Breast epithelium (tissue), 4 donors: ENCODE measurements at places on chromosomes 2 and 18. TPM values are rescaled to one million over a fixed set of nuclear protein-coding genes. Genes with fewer than 3 reads are reported as not detected.

DNA sequence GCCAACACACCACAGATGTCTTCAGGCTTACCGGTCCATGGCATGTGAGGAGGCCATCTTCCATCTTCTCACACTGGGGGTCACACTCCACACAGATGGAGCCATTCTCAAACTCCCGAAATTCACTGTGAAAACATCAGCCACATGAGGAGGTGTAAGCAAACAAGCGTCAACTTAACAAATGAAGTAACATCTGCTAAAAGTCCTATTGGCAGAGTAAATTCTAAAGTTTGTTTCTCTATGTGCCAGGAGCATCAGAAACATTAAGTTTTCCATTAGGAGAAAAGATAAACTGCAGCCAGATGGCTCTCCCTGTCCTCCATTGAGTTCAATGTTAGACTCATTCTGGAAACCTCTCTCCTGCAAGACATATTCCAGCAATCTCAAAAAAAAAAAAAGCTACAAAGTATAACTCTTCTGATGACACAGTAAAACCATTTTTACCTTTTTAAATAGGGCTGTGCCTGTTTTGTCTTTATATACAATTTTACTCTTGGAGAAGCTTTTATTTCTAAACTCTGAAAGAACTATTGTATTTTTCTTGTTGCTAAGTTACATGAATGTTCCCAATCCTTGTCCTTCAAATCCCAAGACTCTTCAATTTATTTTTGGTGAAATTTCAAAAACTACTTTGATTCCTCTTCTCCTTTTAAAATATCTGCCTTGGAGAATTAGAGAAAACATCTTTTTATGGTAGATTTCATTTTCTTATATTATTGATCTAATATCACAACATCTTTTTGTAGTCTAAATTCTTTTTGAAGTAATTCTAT, 865.3 kb downstream of the ERBB4 start:
- H3K27ac ChIP-seq: no peak overlapping the region
- H3K4me1 ChIP-seq: no peaks in the 10 kb centered on the region
- H3K27me3 ChIP-seq: no peaks in the 10 kb centered on the region
- no peak overlapping the region for H3K4me3 ChIP-seq

- no peaks in the 10 kb centered on the region for H3K36me3 ChIP-seq
- H3K4me3 ChIP-seq: no peak overlapping the region
- no peak for DNase-seq
- no peak overlapping the region for H3K27ac ChIP-seq
- H3K27me3 ChIP-seq: no peaks in the 10 kb centered on the region
Measured at GRCh38 chr2:66559672-66560071, 124.7 kb downstream of the MEIS1 start.

GRCh38 chr2:17589406-17590035, 49.0 kb downstream of the VSNL1 start:
- H3K36me3 ChIP-seq: no peaks in the 10 kb centered on the region
- no peaks in the 10 kb centered on the region for H3K4me1 ChIP-seq
- no peak for DNase-seq
- H3K27ac ChIP-seq: no peak overlapping the region
- no peak overlapping the region for H3K4me3 ChIP-seq
- no peaks in the 10 kb centered on the region for H3K27me3 ChIP-seq

DNA sequence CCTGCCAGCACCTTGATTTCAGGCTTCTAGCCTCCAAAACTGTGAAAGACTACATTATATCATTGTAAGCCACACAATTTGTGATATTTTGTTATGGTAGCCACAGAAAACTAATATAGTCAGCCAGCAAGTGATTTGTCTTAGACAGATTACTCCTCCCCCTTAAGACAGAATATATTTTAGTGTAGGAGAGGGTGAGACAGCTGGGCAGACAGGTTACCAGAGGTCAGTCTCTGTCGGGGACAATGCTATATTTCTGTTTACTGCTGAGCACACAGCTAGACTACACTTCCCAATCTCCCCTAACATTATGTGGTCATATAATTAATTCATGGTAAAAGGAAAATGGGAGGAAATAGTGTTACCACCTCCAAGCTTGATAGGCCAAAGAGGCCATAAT, 185.8 kb upstream of the PIK3C3 start:
- no peaks in the 10 kb centered on the region for H3K27me3 ChIP-seq
- DNase-seq: no peak
- no peaks in the 10 kb centered on the region for H3K36me3 ChIP-seq

GRCh38 chr2:141137122-141137693, 993.6 kb downstream of the LRP1B start:
- H3K4me1 ChIP-seq: no peaks in the 10 kb centered on the region
- H3K36me3 ChIP-seq: peaks cover 6% of the 10 kb centered on the region
- no peak for DNase-seq
- no peak overlapping the region for H3K27ac ChIP-seq
- H3K4me3 ChIP-seq: no peak overlapping the region
- no peaks in the 10 kb centered on the region for H3K27me3 ChIP-seq

POTEI gene
- total RNA-seq: 1.2 TPM

MLPH gene
- total RNA-seq: 15.5 TPM

OSR1 gene
- 34.1 TPM for total RNA-seq
